ENCODE measurements at places on chromosomes 5 and 9. TPM values are rescaled to one million over a fixed set of nuclear protein-coding genes. Genes with fewer than 3 reads are reported as not detected.

- no peak for DNase-seq
Observed at GRCh38 chr5:54859316-54859715, 126.1 kb downstream of the ESM1 start.

The CDC20B gene
- total RNA-seq: not detected

The CLIC3 gene
- not detected for total RNA-seq

DNA sequence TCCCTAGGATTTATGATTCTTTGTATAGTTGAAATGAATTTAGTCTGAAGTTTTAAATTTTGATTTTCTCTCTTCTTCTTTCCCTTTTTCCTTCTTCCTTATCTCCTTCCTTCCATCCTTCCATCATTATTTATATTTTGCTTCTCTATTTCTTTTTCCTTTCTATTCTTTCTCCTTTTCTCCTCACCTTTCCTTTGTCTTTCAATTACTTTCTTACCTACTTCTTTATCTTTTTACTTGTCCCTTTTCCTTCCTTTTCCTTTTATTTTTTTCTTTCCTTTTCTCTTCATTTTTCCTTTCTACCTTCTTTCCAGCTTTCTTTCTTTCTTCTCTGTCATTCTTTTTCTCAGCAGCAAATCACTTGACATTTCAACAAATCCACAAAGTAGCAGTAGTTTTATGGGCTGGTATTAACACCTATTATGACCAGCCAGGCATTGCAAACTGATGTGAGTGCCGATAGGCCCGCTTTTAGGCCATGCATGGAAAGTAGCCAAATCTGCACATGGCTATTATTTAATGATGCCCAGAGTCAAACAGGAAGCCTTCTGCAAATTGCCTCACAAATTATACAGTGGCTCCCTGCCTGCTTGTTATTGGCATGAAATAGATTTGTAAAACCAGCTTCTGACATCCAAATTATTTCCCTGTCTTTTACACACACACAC is 37.1 kb upstream of the NR3C1 start:
- no peak for DNase-seq

DNA sequence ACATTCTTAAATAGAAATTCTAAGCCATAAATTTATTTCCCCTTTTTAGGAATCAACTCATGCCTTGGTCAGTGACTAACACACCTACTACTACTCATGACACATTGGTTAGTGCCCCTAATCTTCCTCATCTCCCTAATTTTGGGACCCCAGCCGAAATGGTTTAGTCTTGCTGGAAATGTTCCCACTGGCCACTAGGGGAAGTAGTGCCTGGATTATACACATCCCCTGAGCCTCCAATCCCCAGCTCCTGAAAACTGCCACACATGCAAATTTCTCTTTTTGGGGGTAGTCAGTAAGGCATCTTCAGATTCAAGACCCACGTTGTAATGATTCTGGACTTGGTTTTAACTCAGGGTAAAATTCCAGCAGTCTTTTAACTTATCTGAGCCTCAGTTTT is 79.8 kb downstream of the HSD17B3 start:
- DNase-seq: no peak

The FREM1 gene
- total RNA-seq: not detected
